ENCODE measurements at places on chromosomes 11 and 22. TPM values are rescaled to one million over a fixed set of nuclear protein-coding genes. Genes with fewer than 3 reads are reported as not detected.

PLEKHB1 gene
- 23.5 TPM for total RNA-seq

TSGA10IP gene
- total RNA-seq, result not detected

PYGM gene
- 1.2 TPM for total RNA-seq

OR51B4 gene
- not detected for total RNA-seq

CLCF1 gene
- total RNA-seq, result 46.4 TPM

EIF3L gene
- total RNA-seq, result 292 TPM

POU2AF3 gene
- 7.8 TPM for total RNA-seq

TUBA8 gene
- total RNA-seq, result 3.0 TPM

GRCh38 chr22:44603767-44604166, 98.2 kb upstream of the PRR5 start:
- H3K27me3 ChIP-seq, result peaks cover 12% of the 10 kb centered on the region
- DNase-seq, result no peak
- no peak overlapping the region for H3K27ac ChIP-seq
- no peak overlapping the region for H3K4me3 ChIP-seq
- H3K4me1 ChIP-seq, result no peaks in the 10 kb centered on the region

- H3K4me3 ChIP-seq, result no peak overlapping the region
- H3K36me3 ChIP-seq, result no peaks in the 10 kb centered on the region
- no peaks in the 10 kb centered on the region for H3K4me1 ChIP-seq
- H3K27me3 ChIP-seq, result no peaks in the 10 kb centered on the region
- no peak overlapping the region for H3K27ac ChIP-seq
- no peak for DNase-seq
Observed at GRCh38 chr11:93945596-93945995, 75.6 kb upstream of the HEPHL1 start.

- H3K27ac ChIP-seq, result no peak overlapping the region
- no peak overlapping the region for H3K4me3 ChIP-seq
- H3K4me1 ChIP-seq, result no peaks in the 10 kb centered on the region
- H3K36me3 ChIP-seq, result no peaks in the 10 kb centered on the region
Observed at GRCh38 chr11:44351898-44352498, 42.1 kb upstream of the ALX4 start.

- no peaks in the 10 kb centered on the region for H3K27me3 ChIP-seq
- no peak for DNase-seq
- H3K36me3 ChIP-seq, result no peaks in the 10 kb centered on the region
- no peaks in the 10 kb centered on the region for H3K4me1 ChIP-seq
- H3K4me3 ChIP-seq, result no peak overlapping the region
- no peak overlapping the region for H3K27ac ChIP-seq
Observed at GRCh38 chr22:46350121-46350520, 14.6 kb downstream of the TRMU start.

DNA sequence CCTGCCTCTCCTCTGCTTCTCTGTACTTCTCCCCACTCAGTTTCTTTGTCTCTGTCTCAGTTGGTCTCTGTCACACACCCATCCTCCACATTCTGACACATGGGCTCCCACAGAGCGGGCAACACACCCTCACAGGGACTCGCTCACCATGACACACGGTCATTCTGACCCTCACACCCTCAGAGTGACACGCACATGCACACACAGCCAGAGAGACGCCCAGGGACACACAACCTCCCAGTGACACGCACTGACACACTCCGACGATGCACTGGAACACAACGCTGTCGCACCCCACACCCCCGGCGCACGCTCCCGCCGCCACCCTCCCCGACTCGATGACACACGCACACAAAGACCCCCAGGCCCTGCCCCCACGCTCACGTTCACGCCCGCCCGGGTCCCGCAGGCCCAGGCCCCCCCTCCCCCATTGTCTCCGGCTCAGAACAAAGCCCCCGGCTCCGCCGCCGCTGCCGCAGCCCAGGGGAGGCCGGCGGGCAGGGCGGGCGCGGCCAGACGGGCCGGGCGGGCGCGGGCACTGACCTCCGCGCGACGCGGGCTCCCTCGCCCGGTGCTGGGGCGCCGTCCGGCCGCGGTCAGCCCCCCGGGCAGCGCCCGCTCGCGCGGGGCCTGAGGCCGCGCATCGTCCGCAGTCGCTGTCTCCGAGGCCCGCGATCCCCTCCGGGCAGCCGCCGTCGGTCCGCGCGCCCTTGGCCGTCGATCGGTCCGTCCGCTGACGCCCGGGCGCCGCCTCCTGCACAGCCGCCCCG, 404 bp downstream of the DCHS1 start:
- DNase-seq, result no peak
- H3K4me1 ChIP-seq, result peaks cover 11% of the 10 kb centered on the region
- H3K27ac ChIP-seq, result peak overlapping the region; percentile 74
- no peaks in the 10 kb centered on the region for H3K36me3 ChIP-seq

- DNase-seq, result no peak
- H3K27ac ChIP-seq, result no peak overlapping the region
- H3K27me3 ChIP-seq, result no peaks in the 10 kb centered on the region
- H3K36me3 ChIP-seq, result no peaks in the 10 kb centered on the region
Observed at GRCh38 chr11:34437224-34438125, 1.3 kb upstream of the CAT start.

GRCh38 chr22:49862496-49862776, 8.8 kb downstream of the ZBED4 start:
- no peaks in the 10 kb centered on the region for H3K4me1 ChIP-seq
- no peaks in the 10 kb centered on the region for H3K36me3 ChIP-seq
- no peak overlapping the region for H3K4me3 ChIP-seq

- no peaks in the 10 kb centered on the region for H3K36me3 ChIP-seq
- no peak overlapping the region for H3K27ac ChIP-seq
- H3K4me3 ChIP-seq, result no peak overlapping the region
- H3K27me3 ChIP-seq, result no peaks in the 10 kb centered on the region
- no peak for DNase-seq
- H3K4me1 ChIP-seq, result no peaks in the 10 kb centered on the region
Observed at GRCh38 chr11:109584001-109584972, 162.3 kb downstream of the C11orf87 start.

GRCh38 chr11:43515090-43515489, 156.4 kb downstream of the TTC17 start:
- H3K4me1 ChIP-seq, result no peaks in the 10 kb centered on the region
- H3K27me3 ChIP-seq, result no peaks in the 10 kb centered on the region

GRCh38 chr11:35525501-35526175, at the start of gene PAMR1:
PAMR1 (minus strand) TSS chr11:35525616; CDS start chr11:35525585, 31 bp downstream.
- H3K4me3 ChIP-seq, result peak within 1 kb of the TSS; percentile 31
- peaks cover 58% of the 10 kb centered on the region for H3K27me3 ChIP-seq
- H3K4me1 ChIP-seq, result no peaks in the 10 kb centered on the region
- no peaks in the 10 kb centered on the region for H3K36me3 ChIP-seq

- peak overlapping the region; percentile 86 for H3K4me3 ChIP-seq
- no peaks in the 10 kb centered on the region for H3K36me3 ChIP-seq
- peaks cover 37% of the 10 kb centered on the region for H3K4me1 ChIP-seq
- no peaks in the 10 kb centered on the region for H3K27me3 ChIP-seq
Observed at GRCh38 chr22:49959782-49960158, 802 bp upstream of the PIM3 start.

- no peak for DNase-seq
- H3K36me3 ChIP-seq, result no peaks in the 10 kb centered on the region
- no peak overlapping the region for H3K4me3 ChIP-seq
- no peaks in the 10 kb centered on the region for H3K27me3 ChIP-seq
Observed at GRCh38 chr22:38966380-38966702, 8.9 kb downstream of the APOBEC3A start.

DNA sequence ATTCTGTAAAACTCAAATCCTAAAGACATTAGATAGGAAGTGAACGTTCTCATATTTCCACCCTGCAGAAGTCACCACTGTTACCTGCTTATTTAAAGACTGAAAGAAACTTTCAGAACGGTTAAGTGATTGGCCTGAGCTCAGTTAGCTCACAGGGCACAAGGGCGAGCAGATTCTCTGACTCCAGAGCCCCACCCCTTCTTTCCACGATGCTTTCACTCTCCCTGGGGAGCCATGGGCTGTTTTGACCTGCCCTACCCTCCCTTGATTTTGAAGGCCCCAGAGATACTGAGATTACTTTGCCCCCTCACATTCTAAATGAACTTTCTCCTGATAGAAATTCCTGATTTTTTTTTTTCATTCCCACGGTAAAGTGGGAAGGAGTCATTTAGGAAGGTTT, 33.9 kb downstream of the ARHGAP1 start:
- no peaks in the 10 kb centered on the region for H3K27me3 ChIP-seq
- no peak overlapping the region for H3K4me3 ChIP-seq
- H3K27ac ChIP-seq, result peak overlapping the region; percentile 22

DNA sequence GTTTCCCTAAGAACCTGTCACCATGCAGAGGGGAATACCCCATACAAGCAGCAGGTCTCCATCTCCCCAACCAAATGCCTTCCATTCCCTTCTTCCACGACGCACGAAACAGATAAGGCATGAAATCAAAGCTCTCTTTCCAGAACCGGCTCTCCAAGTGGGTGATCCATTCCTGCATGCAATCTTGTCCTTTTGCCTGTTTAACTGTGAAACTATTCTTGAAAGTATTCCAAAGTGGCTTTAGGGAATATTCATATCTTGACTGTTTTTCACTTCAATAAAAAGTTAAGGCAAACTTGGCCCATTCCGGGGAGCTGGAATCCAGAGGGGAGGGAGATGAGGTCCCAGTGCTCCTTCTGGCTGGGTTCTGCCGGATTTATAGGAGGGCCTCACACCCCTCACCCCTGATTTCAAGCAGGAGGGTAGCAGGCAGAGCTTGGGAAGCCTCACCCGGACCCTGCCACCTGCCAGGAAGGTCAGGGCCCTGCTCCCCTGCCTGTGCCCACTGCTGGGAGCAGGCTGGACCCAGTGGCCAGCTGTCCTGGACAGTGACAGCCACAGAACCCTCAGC, 60.9 kb downstream of the SCGB1A1 start:
- H3K36me3 ChIP-seq, result no peaks in the 10 kb centered on the region
- H3K4me1 ChIP-seq, result peaks cover 8% of the 10 kb centered on the region
- no peaks in the 10 kb centered on the region for H3K27me3 ChIP-seq
- peak overlapping the region; percentile 72 for H3K27ac ChIP-seq

- H3K27me3 ChIP-seq, result peaks cover 11% of the 10 kb centered on the region
- no peak overlapping the region for H3K27ac ChIP-seq
- H3K4me1 ChIP-seq, result peaks cover 16% of the 10 kb centered on the region
- H3K4me3 ChIP-seq, result no peak overlapping the region
Observed at GRCh38 chr11:75766443-75767227, 1.9 kb upstream of the DGAT2 start.

DNA sequence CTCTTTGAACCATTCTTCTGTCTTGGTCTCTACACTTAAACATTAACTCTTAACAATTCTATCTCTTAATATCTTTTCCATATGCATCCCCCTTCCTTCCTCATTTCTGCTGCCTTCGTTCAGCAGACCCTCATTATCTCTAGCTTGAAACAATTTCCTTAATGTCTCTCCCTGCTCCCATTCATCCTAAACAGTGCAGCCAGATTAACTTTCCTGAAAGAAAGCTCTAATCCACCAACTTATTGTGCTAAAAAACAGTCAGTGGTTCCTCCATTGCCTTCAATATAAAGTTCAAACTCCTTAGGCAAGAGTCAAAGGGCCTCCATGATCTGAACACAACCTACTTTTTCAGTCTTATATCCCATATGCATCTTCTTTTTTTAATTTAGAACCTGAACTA, 42.5 kb downstream of the SOX6 start:
- no peak for DNase-seq
- H3K4me3 ChIP-seq, result no peak overlapping the region
- H3K36me3 ChIP-seq, result no peaks in the 10 kb centered on the region
- H3K4me1 ChIP-seq, result no peaks in the 10 kb centered on the region
- no peaks in the 10 kb centered on the region for H3K27me3 ChIP-seq

- no peak overlapping the region for H3K4me3 ChIP-seq
- H3K27ac ChIP-seq, result no peak overlapping the region
- no peaks in the 10 kb centered on the region for H3K27me3 ChIP-seq
- DNase-seq, result no peak
- no peaks in the 10 kb centered on the region for H3K36me3 ChIP-seq
Observed at GRCh38 chr11:118838905-118839553, 44.7 kb upstream of the CXCR5 start.

DNA sequence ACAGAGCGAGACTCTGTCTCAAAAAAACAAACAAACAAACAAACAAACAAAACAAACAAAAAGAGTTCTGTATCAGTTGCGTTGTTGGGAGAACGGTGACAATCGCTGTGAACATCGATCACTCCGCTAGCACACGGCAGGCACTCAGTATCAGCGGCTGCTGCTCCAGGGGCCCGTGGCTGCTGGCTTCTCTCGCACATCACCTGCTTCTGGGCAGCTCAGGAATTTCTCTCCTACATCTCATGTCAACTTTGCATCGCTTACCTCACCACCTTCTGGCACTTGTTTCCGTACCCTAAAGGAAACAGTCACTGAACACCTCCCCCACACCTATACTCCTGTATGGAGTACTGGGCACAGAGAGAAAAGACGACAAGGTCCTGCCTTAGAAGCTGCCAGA, 70.3 kb upstream of the WNT7B start:
- no peaks in the 10 kb centered on the region for H3K27me3 ChIP-seq
- no peak overlapping the region for H3K4me3 ChIP-seq
- no peak for DNase-seq
- peak overlapping the region; percentile 95 for H3K27ac ChIP-seq
- H3K36me3 ChIP-seq, result no peaks in the 10 kb centered on the region
- H3K4me1 ChIP-seq, result peaks cover 58% of the 10 kb centered on the region

DNA sequence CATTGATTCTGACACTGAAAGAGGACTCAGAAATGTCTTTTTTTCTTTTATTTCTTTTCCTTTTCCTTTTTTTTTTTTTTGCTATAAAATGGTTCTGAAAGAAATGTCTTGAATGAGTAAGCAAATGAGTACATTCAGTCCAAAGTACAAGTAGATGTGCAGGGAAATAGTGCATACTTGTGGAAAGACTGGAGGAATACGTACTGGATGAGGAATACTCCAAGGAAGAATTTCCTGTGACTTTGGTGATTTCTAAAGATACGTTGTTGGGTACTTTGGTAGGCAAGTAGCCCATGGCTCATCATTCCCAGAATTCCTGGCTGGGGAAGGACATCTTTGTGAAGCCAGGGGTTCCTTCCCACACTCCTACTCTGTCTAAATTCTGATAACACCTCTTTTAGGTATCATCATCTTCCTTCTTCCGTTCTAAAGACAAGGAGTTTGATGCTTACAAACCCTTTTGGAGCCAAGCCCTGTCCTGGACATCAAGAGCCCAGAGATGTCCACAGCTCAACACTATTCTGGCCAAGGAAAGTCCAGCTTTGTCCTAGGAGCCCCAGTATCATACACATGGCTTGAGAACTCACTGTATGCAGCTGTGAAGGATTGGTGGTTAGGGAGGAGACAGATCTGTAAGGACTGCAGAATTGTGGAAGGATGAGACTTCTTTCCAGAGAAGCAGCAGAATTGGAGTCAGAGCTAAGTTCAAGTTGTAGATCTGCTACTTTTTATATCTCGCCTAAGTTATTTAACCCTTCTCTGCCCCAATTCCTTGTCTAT, 4.8 kb upstream of the NUP98 start:
- no peak overlapping the region for H3K4me3 ChIP-seq
- H3K36me3 ChIP-seq, result no peaks in the 10 kb centered on the region
- peaks cover 6% of the 10 kb centered on the region for H3K4me1 ChIP-seq
- DNase-seq, result no peak
- H3K27ac ChIP-seq, result peak overlapping the region; percentile 45

- DNase-seq, result no peak
- no peaks in the 10 kb centered on the region for H3K27me3 ChIP-seq
- H3K4me1 ChIP-seq, result peaks cover 16% of the 10 kb centered on the region
- H3K4me3 ChIP-seq, result no peak overlapping the region
Observed at GRCh38 chr11:27008811-27009535, 15.1 kb downstream of the FIBIN start.

Measured in transverse colon (tissue), 4 donors.